Activated CD8-positive, alpha-beta memory T cell treated with anti-CD3 and anti-CD28 coated beads for 48 hours (primary cell): ENCODE measurements at places on chromosomes 16 and 17.

DNA sequence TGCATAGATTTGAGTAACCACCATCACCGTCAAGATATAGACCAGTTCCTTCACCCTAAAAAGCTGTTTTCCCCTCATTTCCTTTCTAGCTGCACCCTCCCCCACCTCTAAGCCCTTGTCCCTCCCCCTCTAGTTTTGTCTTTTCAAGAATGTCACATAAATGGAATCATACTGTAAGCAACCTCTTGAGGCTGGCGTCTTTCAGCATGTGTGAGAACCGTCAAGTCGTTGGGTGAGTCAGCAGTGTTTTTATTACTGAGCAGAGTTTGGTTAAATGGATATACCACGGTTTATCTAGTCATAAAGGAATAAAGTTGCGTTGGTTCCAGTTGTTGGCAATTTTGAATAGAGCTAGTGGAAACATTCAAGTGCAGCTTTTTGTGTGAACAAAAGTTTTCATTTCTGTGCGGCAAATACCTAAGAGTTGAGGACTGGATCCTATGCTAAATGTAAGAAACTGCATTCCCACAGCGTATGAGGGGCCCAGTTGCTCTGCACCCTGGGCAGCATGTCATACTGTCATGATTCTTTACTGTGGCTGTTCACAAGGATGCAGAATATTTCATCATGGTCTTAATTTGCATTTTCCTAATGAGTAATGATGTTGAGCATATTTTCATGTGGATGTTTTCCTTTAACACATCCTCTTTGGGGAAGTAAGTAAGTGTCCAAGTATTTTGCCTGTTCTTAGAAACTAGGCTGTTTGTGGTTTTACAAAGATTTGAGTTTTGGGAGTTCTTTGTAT is 264.3 kb downstream of the CPPED1 start:
- DNase-seq = no peak

DNA sequence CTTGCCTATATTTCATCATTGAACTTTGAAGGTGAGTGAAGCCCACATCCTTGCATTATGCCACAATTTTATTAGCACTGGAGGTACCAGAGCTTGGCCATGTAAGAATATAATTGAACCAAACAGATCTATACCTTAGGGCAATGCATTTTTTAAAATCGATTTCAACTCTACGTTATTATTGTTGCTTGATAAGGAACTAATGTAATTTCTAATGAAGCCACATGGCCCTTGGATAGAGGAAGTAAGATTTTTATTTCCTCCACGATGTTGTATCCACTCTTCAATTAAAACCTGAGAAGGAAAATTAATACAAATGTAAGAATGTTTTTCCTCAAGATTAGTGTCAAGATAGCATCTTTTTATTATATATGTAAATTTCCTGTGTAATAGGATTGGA is 370.0 kb upstream of the EEF2KMT start:
- no peak for DNase-seq

GRCh38 chr17:82246365-82247181 is 17.7 kb downstream of the SLC16A3 start:
- no peak for DNase-seq

- DNase-seq = no peak
Observed at GRCh38 chr17:78748730-78749317, 33.2 kb downstream of the CYTH1 start.

GRCh38 chr16:48576927-48577326 is 33.1 kb downstream of the N4BP1 start:
- no peak for DNase-seq

GRCh38 chr17:37731056-37731455 is 13.8 kb downstream of the HNF1B start:
- no peak for DNase-seq

DNA sequence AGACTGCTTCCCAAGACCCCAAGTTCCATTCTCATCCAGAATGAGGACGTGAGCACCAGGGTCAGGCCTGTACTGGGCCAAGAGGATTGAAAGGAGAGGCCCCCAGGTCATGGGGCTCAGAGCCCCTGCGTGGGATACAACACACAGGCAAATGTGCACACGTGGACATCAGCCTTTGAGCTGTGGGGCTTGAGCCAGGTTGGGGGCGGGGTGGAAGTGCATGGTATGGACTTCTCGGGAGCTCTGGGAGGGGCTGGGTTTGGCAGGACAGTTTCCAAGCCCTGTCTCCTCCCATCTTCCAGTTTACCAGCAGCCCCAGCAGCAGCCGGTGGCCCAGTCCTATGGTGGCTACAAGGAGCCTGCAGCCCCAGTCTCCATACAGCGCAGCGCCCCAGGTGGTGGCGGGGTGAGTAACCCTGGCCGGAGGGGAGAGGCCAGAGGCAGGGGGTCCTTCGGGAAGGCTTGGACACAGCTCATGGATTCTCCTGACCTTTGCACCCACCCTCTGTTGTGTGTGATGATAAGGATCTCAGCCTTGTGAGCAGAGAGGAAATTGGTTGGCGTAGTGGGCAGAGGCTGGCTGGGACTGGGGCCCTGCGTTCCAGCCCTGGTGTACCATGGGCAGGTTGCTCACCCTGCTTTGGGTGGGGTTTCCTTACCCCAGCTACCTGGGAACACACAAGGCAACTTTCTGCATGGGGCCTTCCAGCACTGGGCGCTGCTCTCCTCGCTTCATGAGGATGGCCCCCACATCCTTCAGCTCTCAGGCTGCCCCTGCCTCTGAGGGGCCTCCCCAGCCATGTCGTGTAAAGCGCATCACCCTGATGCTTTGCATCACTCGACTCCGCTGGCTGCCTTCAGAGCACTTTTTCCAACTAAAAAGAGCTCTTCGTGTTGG is 10.4 kb upstream of the LASP1NB start:
- DNase-seq = no peak

GRCh38 chr16:72857834-72858664 is 189.9 kb downstream of the ZFHX3 start:
- DNase-seq = no peak

- DNase-seq = no peak
Observed at GRCh38 chr17:7854078-7854777, 638 bp upstream of the TMEM88 start.

GRCh38 chr16:69209735-69210134 is 22.8 kb downstream of the SNTB2 start:
- no peak for DNase-seq

DNA sequence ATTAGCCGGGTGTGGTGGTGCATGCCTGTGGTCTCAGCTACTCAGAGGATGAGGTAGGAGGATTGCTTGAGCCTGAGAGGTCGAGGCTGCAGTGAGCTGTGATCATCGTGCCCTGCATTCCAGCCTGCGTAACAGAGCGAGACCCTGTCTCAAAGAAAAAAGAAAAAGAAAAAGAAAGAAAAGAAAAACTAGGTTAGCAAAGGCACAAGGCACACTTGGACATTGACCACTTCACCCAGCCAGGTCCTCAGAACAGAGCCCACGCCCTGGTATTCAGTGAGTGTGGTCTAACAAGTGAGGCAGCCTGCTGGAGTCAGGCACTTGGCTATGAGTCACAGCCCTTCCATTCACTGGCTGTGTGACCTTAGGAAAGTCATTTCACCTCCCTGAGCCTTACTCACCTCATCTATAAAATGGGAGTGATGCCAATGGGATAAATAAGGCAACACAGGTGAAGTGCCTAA is 10.4 kb downstream of the MILR1 start:
- DNase-seq = no peak

GRCh38 chr16:17365211-17365541 is 105.6 kb downstream of the XYLT1 start:
- no peak for DNase-seq

- DNase-seq = no peak
Observed at GRCh38 chr17:29524692-29525091, 42.1 kb downstream of the ABHD15 start.

DNA sequence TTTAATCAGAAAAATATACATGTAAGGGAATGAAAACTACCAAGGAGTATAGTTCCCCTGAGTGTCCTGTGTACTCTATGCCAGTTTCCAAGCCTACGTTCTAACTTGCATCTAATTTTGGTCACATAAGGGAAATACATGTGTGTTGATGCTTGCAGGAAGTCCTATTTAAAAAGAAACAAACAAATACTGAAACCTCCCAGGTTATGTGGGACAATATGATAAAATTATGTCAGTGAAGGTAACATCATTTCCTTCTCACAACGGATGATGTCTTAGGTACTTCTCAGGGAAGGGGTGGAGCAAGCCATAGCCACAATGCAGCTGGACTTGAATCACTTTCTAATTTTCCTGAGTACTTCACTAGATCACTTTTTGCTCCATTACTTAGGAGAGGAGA is 115.9 kb downstream of the ZFHX3 start:
- DNase-seq = no peak

DNA sequence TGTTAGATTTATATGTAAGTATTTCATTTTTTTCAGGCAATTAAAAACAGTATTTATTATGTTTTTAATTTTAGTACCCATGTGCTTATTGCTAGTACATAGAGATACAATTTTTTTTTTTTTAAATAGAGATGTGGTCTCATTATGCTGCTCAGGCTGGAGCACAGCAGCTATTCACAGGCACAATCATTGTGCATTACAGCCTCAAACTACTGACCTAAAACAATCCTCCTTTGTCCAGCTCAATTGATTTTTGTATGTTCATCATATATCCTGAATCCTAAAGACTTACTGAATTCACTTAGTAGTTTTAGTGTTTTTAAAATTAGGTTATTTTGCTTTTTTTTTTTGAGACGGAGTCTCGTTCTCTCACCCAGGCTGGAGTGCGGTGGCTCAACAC is 26.3 kb downstream of the SPECC1 start:
- DNase-seq = no peak

- no peak for DNase-seq
Observed at GRCh38 chr17:32385121-32385520, 35.2 kb downstream of the ZNF207 start.

GRCh38 chr16:64280317-64280716 is 841.5 kb downstream of the CDH11 start:
- DNase-seq = no peak

- no peak for DNase-seq
Observed at GRCh38 chr17:48455791-48456190, 25.8 kb upstream of the SKAP1 start.

DNA sequence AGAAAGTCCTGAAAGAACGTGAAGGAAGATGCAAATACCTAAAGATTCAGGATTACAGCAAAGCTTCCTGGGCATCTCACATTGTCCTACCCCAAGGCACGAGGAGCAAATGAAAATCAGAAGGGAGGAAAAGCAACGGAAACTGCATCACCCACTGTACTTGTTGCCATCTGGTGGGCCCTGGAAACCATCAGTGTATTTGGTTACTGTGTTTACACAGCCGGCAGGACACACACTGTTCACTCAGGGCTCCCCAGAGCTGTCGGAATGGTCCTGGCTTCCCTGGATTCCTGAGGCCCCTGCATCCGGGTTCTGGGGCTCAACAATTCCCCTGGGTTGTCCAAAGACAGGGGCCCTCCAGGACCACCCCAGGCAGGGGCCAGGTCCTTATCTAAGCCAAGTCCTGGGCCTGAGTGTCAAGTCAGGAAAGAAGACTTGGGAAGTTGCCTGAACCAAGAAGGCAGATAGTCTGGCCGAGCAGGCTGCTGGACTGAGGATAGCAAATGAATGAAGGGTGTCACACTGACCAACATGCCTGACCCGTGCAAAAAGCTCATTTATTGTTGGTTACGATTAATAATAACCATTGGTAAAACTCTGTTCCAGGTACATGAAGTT is 52.8 kb downstream of the SOX9 start:
- no peak for DNase-seq

DNA sequence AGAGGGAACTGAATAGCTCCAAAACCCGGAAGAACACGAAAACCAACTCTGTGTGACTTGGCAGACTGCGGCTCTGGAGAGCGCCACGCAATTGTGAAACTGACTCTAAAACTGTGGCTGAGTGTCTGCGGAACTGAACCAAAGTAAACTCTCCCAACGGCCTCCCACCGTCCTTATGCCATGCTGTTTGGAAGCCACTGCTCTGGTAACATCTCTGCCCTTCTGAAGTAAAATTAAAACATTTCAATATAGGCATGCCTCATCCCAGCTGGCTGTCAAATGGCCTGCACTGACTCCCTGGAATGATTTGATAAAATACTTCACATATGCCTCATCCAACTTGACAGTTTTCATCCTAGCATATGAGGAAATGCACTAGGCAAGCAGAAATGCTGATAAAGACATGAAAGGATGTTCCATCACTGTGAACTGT is 70.2 kb downstream of the PARN start:
- no peak for DNase-seq

- no peak for DNase-seq
Observed at GRCh38 chr16:24279982-24280515, 23.9 kb downstream of the CACNG3 start.

DNA sequence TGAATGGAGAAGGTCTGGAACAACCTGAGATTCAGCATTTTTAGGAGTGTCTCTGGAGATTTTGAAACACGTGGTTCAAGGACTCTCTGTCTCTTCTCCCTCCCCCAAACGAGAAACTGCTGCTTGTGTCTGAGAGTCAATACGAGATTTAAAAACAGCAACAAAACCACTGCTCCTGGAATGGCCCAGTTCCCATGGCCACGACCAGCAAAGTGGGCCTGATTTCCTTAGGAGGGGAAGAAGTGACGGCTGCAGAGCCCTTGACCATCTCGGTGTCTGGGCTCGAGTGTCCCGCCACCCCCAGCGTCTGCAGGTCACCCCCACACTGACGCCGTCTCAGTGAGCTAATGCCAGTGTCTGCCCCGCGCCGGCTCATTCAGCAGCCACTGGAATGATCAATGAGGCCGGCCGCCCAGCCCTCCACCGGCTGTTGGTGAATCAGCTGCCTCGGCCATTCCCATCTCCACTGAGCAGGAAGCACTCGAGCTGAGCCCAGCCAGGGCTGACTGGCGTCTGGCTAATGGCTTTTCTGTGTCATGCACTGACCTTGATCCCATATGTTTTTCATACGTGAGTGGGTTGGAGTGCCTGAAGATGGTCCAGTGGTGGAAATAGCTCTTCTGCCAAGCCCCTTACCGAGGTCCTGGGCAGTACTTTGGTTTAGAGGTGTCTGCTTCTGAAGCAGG is 151.8 kb downstream of the PITPNC1 start:
- no peak for DNase-seq

DNA sequence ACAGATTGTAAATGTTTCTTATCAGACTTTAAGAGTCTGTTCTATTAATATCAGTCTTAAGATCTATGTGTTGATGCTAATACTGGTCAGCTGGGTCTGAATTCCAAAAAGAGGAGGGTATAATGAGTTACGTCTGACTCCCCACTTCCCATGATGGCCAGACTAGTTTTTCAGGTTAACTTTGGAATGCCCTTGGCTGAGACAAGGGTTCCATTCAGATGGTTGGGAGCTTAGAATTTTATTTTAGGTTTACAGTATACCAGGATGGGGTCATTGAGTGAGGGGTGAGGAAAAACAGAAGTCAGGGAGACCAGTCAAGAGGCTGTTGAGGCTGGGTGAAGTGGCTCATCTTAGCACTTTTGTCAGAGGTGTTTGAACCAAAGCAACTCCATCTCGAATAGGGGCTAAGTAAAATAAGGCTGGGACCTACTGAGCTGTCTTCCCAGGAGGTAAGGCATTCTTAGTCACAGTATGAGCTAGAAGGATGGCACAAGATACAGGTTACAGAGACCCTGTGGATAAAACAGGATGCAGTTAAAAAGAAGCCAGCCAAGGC is 2.9 kb upstream of the TMEM231 start:
- DNase-seq = no peak
